ENCODE measurements at places on chromosomes 6 and 20. TPM values are rescaled to one million over a fixed set of nuclear protein-coding genes. Genes with fewer than 3 reads are reported as not detected.

DNA sequence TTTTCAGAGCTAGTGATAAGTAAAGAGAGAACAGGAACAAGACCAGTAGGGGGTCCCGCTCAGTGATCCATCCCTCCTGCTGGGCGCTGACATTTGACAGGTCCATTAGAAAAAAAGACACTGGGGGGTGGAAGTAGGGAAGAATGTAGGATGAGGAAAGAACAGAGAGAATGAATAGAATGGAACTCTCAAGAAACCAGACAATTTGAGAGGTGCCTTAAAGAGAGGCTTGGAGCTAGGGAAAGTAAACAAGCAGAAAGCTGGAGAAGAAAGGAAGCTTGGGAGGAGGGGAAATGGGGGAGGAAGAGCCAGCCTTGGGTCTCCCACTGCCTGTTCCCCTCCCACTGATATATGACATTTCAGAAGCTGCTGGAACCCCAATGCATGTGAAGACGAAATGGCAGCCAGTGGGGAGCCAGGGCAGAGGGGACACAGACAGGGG lies 8.4 kb downstream of the GABBR1 start:
- DNase-seq = no peak

- no peak for DNase-seq
Observed at GRCh38 chr20:20552076-20552475, 160.4 kb downstream of the RALGAPA2 start.

DNA sequence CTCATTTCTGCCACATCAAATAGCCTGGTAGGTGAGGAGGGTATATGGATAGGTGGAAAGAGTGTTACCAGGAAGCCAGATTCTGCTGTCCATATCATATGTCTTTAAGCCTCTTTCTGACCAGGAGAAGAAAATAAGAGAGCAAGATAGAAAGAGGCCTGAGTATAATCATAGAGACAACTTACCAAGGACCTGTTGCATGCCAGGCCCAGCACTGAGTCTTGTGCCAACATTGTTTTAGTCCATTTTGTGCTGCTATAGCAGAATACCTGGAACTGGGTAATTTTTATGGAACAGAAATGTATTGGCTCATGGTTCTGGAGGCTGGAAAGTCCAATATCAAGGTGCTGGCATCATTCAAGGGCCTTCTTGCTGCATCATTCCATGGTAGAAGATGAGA lies 7.3 kb upstream of the ADA start:
- DNase-seq = no peak

DNA sequence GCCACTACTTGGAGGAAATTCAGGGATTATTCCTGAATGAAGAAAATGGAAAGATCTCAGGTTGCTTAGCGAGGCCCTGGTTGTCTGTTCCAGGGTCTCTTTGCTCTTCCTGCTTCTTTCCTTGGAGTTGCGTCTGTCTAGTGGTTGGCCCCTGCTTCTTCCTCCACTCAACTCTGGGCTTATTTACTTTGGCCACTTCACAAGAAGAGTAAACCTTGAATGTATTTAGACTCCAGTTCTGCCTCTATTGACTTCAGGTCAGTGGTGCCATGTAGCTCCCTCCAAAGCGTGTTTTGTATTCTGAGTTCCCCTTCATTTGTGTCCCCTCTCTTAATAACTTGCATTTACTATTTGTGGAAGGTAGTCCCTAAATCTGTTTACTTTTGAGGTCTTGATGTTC lies 456.5 kb downstream of the UTRN start:
- DNase-seq = no peak

- DNase-seq = no peak
Observed at GRCh38 chr6:30092852-30093543, 17.4 kb upstream of the RNF39 start.

DNA sequence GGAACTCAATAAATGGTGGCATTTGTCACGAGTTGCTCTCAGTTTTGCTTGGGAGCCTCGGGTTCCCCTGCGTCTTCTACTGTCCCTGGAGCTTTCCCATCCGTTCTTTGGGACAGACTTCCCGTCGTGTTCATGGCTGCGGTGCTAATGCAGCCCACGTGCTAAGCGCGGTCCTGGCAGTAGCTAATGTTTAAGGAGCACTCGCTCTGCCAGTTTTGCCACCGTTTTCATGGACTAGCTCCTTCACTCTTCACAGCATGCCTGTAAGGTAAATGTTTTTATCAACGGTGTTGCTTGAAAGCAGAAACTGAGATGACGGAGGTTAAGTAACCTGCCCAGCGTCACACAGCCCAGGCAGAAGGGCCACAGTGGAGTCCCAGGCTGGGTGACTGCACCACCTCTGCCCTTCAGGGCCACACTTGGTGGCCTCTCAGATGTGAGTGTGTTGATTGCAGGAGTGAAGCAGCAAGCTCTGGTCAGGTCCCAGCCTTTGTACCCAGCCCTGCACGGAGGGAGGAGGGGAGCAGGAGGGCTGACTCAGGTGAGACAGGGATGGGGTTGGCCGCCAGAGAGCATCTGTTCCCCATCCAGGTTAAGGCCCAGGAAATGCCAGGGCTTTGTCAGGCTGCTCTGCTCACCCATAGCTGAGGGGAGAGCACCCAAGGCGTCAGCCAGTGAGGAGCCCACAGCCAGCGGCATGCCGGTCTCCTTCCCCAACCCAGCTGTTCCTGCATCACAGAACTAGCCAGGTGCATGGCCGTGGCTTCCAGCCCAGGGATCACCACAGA lies 181.8 kb downstream of the ZMYND8 start:
- DNase-seq = no peak

DNA sequence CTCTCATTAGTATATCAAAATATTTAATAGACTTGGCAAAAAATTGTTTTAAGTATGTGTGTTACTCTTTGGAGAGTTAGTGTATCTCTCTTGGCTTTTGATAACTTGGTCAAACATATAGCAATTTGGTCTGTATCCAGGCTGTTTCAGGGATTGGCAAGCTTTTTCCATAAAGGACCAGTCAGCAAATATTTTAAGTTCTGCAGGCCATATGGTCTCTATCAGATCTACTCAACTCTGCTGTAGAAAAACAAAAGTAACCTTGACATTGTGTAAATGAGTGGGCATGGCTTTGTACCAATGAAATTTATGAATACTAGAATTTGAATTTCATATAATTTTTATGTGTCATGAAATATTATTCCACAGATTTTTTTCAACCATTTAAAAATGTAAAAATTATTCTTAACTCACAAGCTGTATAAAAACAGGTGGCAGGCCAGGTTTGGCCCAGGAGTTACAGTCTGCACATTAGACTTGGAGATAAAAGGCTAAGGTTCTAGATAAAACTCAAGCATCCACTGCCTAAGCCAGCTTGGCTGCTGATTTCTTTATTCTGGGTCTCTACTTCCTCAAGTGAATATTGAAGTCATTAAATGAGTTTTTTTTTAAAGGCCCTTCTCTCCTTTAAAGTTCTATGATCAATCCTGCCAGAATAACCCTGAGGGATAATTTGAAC lies 13.7 kb downstream of the GSTA4 start:
- no peak for DNase-seq

DNA sequence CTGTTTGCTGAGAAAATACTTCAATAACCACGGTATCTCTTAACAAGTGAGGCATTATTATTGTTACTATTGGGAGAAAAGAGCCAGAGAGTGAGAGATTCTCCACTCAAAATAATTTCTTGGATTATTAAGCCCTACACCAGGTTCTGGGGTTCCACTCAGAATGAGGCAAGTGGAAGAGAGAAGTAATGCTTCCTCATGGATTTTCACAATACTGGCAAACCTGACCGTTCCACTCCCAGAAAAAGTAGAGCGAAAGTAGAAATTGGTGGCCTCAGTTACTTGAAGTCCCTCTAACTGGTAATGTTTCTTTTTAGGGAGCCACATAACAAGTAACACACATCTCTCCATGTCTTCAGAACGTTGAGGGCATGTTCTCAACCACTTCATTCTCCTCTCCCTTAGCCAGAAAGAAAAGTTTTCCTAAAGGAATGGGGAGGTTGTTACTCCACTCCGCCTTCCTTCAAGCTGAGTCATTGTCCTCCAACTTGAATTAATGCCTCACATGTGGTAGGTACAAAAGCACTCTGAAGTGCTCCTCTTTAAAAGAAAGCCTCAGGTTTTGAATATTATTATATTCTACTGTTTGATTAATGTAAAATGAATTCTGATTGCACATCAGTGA lies 1.9 kb downstream of the BAG2 start:
- no peak for DNase-seq

DNA sequence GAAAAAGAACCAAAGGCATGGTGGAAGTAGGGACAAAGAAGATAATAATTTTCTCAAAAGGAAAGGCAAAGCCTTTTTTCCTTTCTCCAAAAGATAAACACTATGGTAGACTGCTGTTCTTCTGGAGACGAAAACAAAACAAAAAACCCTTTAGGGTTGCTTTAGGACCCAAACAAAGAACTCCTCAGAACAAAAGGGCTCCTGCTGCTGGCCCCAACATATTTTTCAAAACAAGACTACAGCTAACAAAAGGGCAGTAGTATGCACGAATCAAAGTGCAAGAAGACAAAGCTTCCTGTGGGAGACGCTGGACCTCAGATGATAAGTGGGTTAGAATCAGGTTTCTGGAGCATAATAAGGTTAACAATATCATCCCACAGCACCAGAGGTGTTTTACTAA lies 15.8 kb downstream of the NCOA5 start:
- no peak for DNase-seq

DNA sequence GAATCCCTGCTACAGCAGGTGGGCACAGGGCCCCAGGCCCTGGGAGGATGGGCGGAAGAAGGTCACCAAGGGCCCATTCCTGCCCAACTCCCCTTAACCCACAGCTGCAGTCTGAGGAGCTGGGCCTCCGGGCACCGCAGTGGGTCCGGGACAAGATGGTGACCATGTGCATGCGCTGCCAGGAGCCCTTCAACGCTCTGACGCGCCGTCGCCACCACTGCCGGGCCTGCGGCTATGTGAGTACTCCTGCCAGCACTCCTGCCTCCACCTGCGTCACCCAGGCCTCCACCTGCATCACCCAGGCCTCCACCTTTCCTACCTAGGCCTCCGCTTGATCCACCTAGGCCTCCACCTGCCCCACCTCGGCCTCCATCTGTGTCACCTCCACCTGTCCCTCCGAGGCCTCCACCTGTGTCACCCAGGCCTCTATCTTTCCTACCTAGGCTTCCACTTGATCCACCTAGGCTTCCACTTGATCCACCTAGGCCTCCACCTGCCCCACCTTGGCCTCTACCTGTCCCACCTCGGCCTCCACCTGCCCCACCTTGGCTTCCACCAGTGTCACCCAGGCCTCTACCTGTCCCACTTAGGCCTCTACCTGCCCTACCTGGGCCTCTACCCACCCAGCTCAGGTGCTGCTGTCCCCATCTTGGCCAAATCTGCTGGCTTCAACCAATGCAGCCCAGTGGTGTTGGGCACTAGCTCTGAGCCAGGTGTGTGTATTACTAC lies 16.8 kb downstream of the FGD2 start:
- no peak for DNase-seq

- DNase-seq = no peak
Observed at GRCh38 chr6:20302702-20303251, 90.5 kb upstream of the MBOAT1 start.

- no peak for DNase-seq
Observed at GRCh38 chr6:137493218-137494038, 766 bp downstream of the OLIG3 start.

- no peak for DNase-seq
Observed at GRCh38 chr6:28802417-28803336, 121.1 kb downstream of the TRIM27 start.

Gene REV3L
- 42.7 TPM for polyA plus RNA-seq

Gene RUNX2
- 2.8 TPM for polyA plus RNA-seq

Gene SYCP2
- 8.8 TPM for polyA plus RNA-seq

Gene KHDC1
- 11.0 TPM for polyA plus RNA-seq

Gene ALDH8A1
- polyA plus RNA-seq = 37.3 TPM

Gene NKX2-4
- polyA plus RNA-seq = not detected

Gene TBXT
- not detected for polyA plus RNA-seq

Gene HLA-DQB2
- polyA plus RNA-seq = 2.0 TPM

Gene SLC22A2
- 13.5 TPM for polyA plus RNA-seq

Gene BPIFB2
- polyA plus RNA-seq = not detected

Gene LY6G6C
- polyA plus RNA-seq = 0.89 TPM

Gene ETV7
- polyA plus RNA-seq = 0.13 TPM

Gene PPP1R14C
- polyA plus RNA-seq = 25.7 TPM

Gene WFDC5
- not detected for polyA plus RNA-seq

Gene SLC17A9
- 1.5 TPM for polyA plus RNA-seq

Gene COQ3
- polyA plus RNA-seq = 11.6 TPM

Data from renal pelvis (tissue), 12 donors.